ENCODE measurements at places on chromosomes 3 and 15.

DNA sequence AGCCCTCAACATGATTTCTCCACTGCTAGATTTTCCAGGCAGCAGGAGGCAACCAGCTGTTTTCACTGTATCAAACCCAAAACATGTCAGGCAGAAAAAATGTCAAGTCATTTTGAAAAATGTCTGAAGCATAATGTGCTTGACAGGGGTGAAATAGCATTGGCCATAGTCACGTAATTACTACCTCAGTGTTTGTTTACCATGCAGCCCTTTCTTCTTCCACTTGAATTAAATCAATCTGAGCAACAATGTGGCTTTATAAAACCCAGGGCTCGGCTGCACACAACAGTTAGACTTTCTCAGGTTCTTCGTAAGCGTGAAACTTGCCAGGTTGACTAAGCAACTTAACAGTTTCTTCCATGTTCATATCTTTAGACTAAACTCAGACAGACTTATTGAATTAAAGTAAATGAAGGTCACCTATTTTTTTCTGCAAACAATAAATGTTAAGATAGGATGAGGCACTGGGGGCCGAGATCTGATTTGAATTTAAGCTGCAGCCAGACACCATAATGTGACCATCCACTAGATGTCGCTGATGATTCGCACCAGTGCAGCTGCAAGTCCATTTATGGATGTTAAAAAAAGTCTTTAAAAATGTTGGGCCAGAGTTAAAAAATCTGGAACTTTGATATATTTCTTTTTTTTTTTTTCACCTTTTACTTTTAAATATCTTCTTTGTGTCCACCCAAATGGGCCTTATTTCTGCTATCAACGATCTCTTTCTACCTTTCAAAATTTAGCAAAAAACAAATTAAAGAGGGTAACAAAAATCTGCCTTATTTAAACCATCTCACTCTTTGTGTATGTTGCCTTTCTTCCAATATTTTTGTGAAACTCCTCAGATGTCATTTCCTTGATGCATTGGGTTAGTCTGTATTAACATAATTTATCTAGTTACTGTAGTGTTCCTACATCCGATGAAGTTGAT is 305.9 kb downstream of the CACNA2D3 start:
- DNase-seq: peak; percentile 18

GRCh38 chr3:149583921-149584635 is 73.7 kb downstream of the WWTR1 start:
- no peak for DNase-seq

GRCh38 chr3:177665122-177665808 is 468.0 kb upstream of the TBL1XR1 start:
- no peak for DNase-seq

DNA sequence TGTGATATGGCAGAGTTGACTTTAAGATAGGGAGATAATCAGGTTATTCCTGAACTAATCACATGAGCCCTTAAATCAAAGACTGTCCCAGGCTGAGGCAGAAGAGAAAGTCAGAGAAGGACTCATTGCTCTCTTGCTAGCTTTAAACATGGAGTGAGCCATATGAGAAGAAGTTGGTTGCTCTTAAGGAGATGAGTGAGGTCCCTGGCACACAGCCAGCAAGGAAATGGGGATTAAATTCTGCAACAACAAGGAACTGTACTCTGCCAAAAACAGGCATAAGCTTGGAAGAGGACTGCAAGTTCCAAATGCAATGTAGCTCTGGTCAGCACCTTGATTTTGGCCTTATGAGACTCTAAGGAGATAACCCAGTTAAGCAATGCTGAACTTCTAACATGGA is 457.0 kb downstream of the PLOD2 start:
- DNase-seq: no peak

- no peak for DNase-seq
These were observed 245.5 kb downstream of the EPHB1 start for GRCh38 chr3:135040321-135041240.

- DNase-seq: no peak
These were observed 848.6 kb downstream of the IGSF11 start for GRCh38 chr3:118186051-118186450.
